ENCODE measurements at places on chromosomes 5 and 9.

- DNase-seq, result no peak
Observed at GRCh38 chr5:178988436-178989220, 6.5 kb downstream of the GRM6 start.

GRCh38 chr9:120583958-120584369, 4.0 kb upstream of the CDK5RAP2 start:
- DNase-seq, result no peak

- no peak for DNase-seq
Observed at GRCh38 chr5:264338-264737, 7.1 kb upstream of the PDCD6 start.

- no peak for DNase-seq
Observed at GRCh38 chr5:14428302-14429081, 153.1 kb upstream of the OTULINL start.

GRCh38 chr5:16934123-16934522, 2.0 kb downstream of the MYO10 start:
- no peak for DNase-seq

DNA sequence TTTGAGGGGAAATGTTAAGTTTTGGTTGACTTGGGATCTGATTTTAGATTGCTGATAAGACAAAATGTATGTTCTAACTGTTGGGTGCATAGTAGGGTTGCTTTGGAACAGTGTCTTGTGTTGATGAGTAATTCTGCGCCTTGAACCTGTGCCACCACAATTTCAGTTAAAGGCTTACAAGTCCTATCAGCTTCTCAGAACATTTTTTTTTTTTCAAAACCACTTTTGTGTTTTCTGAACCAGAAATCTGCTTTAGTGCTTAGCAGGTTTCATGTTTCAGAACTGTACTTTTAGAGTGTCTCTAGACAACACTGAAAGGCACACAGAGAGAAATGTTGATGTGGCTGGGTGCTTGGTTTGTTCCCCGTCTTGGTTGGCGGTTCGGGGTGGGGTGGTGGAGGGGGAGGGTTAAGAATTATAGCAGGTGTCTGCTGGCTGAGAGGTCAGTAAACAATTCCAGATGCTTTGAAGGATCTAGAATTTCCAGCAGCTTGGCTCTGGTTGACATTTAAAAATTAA, 84.6 kb downstream of the ANKRD55 start:
- DNase-seq, result no peak

DNA sequence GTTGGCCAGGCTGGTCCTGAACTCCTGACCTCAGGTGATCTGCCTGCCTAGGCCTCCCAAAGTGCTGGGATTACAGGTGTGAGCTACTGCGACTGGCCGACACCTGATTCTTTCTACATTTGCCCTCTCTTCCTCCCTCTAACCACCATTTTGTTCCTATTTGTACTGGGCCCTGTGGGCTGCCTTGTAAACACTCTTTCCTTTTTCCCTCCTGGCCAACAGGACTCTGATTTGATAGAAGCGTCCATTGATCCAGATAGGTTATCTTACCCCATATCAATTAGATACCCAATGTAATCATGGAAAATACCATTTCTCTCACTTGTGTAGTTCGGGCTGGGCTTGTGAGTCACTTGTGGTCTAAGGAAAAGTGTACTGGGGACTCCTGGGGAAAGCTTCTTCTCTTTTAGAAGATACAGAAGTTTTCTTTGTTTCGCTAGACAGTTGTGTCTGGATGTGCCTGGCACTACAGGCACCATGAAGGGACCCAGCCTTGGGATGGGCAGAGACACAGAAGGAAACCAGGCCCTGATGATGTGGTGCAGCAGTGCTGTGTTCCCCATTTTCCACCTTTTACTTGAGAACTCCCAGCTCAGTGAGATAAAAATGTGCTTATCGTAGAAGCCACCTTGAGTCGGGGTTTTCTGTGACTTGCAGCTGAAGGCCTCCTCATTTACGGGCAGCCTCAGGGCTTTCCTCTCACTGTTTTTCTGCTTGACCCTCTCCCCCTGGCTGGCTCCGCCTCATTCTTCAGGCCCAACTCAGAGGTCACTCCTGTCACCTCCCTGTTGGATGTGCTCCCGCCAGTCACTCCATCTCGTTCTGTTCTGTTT, 32.8 kb upstream of the CPEB4 start:
- no peak for DNase-seq

DNA sequence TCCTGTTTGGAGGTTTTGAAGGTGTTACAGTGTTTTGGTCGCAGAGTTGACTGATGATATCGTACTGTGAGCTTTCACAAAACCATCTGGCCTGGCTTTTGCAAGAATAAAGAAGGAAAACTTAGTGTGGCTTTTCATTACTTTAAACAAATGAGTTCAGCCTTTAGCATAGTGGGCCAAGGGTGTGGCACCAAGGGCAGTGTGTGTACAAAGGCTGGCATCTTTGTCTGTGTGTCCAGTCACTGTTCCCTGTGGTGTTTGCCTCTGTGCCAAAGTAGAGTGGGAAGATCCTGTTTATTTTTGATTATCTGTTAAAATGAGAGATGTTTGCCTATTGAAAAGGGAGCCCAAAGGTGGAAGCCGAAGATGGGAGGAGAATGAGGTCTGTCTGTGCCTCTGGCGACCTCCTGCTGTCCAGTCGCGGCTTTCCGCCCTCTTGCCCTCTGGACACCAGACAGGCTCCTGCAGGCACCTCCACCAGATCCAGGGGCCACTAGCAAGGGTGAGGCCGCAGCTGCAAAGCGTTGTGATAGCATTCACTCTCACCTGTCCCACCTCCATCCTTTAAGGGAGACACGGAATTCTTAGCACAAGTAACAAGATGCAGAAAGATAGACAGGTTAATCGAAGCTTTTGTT, 113.7 kb downstream of the TRIO start:
- no peak for DNase-seq

- DNase-seq, result no peak
Observed at GRCh38 chr5:123156577-123157296, 67.7 kb downstream of the PRDM6 start.

- DNase-seq, result no peak
Observed at GRCh38 chr5:91132550-91132949, 250.6 kb downstream of the ARRDC3 start.

- no peak for DNase-seq
Observed at GRCh38 chr9:91298311-91298710, 63.4 kb downstream of the AUH start.

DNA sequence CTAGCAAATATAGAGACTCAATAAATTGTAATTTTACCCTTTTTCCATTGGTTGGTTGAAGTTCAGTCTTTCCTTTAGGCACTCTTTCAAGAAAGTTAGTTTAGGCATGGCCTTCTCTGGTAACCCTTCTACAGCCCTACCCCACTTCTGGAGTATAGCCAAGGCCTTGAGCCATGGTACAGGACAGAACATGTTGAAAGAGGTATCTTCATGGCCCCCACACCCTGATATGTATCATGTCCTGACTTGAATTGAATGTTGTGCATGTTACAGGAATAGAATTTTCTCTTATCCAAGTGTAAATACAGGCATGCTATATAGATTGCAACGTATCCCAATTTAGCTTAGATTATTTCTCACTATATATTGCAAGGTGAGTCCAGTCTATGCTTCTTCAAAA, 175.6 kb downstream of the CD180 start:
- DNase-seq, result no peak

- no peak for DNase-seq
Observed at GRCh38 chr5:78361631-78361993, 1.2 kb downstream of the SCAMP1 start.

- DNase-seq, result no peak
Observed at GRCh38 chr5:58761407-58761806, 178.5 kb downstream of the RAB3C start.

DNA sequence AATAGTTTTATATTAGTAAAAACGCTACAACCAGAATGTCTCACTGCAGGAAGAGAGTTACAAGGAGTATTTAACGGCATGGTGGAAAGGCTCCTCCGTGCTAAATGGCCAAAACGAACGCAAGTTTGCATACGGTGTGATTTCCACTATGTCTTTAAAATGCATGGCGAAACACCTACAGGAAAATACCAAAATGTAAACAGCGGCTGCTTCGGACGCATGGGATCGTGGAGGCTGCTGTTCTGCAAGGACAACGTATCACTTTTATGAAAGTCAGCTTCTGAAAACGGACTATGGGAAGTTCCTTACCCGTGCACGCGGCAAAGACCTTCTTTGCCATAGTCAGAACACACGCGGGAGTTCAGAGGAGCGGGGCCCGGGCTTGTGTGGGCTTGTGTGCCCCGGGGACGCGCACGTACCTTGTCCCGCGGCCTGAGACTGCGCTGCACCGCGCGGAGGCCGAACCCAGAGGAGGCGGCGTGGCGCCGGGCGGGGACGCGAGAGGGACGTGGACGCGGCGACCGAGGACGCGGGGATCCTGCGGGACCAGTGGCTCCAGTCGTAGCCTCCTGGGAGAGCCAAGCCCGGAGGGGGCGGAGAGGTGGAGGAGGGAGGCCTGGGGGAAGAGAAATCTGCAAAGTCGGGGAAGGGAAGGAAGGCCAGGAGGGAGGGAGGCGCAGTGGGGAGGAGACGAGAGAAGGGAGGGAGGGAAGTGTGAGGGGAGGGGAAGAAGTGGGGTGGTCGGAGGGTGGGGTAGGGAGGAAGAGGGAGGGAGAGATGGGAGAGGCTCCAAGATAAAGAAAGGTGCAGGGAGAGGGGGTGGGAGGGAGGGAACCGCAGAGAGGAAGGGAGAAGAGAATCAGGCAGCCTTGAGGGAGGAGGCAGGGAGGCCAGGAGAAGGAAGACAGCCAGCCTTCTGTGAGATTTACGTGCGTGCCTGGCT, at the start of gene CMBL:
Gene CMBL, minus strand, starts transcription at position 697 of the 943 bp plus-strand sequence. CDS start 17,140 bp downstream, outside the sequence.
- peak; percentile 15 for DNase-seq

GRCh38 chr5:43567967-43568366, 11.1 kb upstream of the PAIP1 start:
- no peak for DNase-seq

DNA sequence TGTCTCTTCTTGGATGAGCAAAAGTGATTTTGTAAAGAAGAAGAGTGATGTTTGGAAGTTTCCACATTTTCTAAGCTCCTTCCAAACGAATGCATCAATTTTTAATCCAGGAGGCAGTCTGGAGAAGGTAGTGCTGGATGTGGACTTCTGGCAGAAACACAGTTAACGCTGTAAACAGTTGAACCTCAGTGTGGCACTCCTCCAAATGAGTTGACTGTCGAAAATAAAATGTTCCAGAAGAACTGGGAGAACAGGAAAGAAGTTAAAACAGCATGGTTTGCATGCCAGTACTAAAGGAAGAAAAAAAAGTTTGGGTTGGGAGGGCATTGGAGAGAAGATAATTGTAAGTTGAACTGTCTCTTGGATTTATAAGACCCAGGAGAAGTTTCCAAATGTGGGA, 6.5 kb downstream of the ZNF462 start:
- no peak for DNase-seq

GRCh38 chr5:154857530-154858296, 714 bp upstream of the CNOT8 start:
- DNase-seq, result peak; percentile 69

DNA sequence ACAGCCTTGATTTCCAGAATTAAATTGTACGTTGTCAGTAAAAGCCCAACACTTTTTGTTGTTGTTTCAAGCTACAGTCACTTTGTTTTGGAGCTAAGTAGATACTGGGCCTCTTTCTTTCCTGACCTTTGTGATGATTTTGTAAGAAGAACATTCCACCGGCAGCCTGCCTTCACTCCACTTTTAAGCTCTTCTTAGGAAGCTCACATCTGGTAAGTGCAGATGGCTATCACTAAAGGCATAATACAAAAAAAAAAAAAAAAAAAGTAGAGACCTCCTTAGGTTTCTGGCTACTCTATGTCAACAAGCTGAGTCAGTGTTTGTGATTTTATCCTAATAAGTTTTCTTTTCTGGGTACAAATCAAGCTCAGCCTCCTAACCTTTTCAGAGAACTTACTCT, 1922.1 kb upstream of the WWC1 start:
- DNase-seq, result no peak

DNA sequence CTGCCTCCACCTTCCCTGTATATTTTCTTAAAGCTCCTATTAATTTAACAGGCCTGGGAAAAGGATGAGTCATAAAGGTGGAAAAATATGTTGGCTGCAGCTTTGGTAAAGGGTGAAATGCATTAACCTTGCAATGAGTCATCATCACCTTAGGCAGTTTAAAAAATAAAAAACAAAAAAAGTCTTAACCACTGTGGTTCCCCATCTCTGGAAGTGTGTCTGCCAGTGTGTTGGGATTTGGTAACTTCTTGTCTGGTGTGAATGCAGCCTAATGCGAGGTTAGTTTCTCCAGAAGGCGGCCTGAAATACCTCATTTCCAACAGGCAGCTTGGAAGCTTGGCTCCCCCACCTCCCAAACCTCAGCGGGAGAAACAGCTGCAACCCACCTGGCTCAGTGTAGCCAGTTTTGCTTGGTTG, 265.3 kb upstream of the GAS1 start:
- no peak for DNase-seq

DNA sequence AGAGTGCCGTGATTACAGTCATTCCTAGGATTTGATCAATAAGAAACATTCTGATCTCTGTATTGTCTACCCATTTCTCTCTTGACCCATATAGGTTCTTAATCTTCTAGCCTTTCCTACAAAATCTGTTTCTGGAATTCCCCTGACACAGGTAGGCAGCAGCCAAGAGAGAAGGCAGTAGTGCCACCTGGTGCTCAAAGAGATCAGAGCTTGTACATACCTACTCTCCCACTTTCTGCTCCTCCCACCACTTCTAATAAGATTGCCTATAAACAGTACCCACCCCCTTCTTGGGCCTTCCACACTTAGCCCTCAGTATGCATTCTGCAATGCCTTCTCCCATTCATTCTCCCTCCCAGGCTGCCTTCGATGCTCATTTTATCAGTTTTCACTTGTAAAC, 117.4 kb upstream of the RORB start:
- DNase-seq, result no peak
